NCI-H2081 (cell line): ENCODE measurements at places on chromosomes 1 and 21.

GRCh38 chr1:38120552-38121230 lies 74.1 kb upstream of the POU3F1 start:
- no peak for DNase-seq

GRCh38 chr1:98373056-98373455 lies 288.5 kb upstream of the SNX7 start:
- no peak for DNase-seq

GRCh38 chr1:31507676-31508530 lies 68.4 kb upstream of the TINAGL1 start:
- DNase-seq = no peak

GRCh38 chr1:228093050-228093906 lies 9.8 kb downstream of the C1orf35 start:
- DNase-seq = no peak

GRCh38 chr1:210123383-210123782 lies 109.2 kb upstream of the SERTAD4 start:
- DNase-seq = no peak

DNA sequence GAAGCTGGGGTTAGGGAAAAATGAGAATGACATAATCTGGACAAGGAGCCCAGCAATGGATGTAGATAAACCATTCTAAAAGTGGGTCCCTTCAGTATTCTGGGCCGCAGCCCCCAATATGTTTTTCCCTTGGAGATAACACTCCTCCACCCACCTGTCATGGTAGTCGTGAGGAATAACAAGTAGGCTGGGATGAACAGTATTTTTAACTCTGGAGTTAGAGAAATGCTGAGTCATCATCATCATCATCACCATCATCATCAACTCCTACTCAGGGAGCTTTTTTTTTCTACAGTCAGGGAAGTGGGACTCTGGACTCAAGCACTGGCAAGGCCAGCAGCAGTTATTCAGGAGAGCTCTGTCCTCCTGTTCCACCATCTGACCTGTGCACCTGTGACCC lies 12.8 kb downstream of the CADM3 start:
- no peak for DNase-seq
